Right cardiac atrium (tissue), 5 donors: ENCODE measurements at places on chromosomes 13 and 19.
A peak's percentile ranks its signal among the peaks of the same experiment; 100 is the strongest.

DNA sequence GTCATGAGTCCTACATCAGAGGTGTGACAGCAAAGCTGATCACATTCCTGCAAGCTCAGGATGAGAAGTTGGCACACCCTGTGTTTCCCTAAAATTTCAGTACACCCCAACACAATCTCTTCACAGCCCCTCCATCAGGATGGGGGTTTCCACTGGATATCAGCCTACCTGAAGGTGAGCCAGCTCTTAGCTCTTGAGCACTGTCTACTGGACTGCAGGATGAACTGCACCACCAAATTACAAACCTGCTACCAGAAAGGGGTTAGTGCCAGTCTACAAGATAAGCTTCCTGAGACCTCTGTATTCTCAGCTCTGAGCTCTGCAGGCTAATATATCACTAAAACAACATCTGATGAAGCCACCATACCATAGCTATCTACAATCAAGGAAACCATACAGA, 1616.2 kb upstream of the SPRY2 start:
- DNase-seq = no peak

GRCh38 chr19:52690369-52691214, 44.3 kb downstream of the ZNF611 start:
- DNase-seq = peak; percentile 99

- no peak for DNase-seq
Observed at GRCh38 chr13:58704953-58705352, 1073.4 kb downstream of the PCDH17 start.

GRCh38 chr13:33934343-33934742, 116.4 kb downstream of the RFC3 start:
- DNase-seq = no peak

- DNase-seq = no peak
Observed at GRCh38 chr19:39251846-39252245, 3.2 kb upstream of the IFNL4 start.

DNA sequence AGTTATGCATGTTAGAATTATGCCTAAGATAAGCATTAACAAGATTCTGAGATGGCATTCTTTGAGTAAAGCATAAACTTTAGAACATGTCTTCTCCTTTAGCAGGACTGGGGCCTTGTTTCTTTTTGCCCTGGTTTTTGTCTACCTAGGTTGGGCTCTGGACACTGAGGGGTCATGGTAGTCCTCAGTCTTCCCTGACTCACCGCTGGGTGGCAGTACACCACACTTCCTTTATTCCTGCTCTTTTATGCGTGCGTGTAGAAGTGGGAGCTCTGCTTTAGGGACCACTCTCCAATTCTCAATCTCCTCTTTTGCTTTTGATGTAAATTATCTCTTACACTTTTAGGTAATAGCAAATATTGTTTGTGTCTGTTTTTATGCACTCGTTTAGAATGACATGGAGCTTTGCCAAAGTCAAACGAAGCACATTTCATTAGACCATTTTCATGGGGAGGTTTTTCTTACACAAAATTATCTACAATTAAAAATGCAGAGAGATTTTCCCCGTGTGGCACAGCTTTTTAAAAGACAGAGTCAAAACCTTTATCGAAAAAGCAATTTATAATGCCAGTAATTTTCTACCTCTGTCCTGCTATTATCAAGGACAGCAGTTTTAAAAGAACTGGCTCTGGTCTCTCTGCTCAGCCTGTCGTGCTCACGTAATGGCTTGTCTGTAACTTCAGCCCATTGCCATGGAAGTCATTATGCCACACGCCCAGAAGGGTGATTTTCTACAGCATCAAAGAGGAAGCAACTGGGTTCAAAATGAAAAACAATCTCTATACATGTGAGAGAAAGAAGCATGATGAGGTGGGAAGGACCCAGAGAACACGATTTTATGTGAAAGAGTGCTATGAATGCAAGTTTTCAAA, 413.9 kb downstream of the COG6 start:
- DNase-seq = peak; percentile 77

GRCh38 chr19:56347163-56347778, 32.6 kb upstream of the ZSCAN5A start:
- DNase-seq = no peak

DNA sequence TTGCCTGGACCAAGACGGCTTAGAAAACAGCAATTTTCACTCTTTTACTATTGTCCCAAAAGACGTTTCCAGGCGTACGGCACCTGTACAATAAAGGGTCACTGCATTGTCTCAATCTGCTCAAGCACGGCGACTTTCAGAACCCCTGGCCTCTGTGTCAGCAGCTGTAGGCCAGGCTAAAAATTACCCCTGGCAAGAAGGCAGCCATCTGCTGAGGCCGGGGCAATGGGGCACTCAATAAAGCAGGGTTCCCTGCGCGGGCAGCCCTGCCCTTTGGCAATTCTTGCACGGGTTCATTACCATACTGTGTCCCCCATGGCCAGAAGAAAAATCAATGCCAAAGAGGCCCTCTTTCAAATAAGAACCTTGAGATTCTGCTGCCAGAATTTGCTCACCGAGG, 52.1 kb downstream of the STK24 start:
- no peak for DNase-seq

DNA sequence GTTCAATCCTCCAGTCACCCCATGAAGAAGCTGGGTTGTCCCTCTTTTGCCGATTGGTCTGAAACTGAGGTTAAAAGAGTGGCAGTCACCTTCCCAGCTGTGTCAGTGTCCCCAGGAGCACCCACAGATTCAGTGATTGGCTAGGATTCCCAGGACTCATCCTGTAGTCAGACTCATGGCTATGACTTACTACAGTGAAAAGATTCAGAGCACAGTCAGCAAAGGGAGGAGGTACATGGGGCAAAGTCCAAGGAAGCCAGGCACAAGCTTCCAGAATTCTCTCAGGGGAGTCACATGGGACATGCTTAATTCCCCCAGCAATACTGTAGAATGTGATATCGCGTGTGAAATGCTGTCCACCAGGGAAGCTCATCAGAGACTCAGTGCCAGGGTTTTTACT, 14.2 kb downstream of the ZNF473 start:
- DNase-seq = no peak

GRCh38 chr19:39110263-39110967, 15.2 kb upstream of the PAK4 start:
- DNase-seq = no peak

DNA sequence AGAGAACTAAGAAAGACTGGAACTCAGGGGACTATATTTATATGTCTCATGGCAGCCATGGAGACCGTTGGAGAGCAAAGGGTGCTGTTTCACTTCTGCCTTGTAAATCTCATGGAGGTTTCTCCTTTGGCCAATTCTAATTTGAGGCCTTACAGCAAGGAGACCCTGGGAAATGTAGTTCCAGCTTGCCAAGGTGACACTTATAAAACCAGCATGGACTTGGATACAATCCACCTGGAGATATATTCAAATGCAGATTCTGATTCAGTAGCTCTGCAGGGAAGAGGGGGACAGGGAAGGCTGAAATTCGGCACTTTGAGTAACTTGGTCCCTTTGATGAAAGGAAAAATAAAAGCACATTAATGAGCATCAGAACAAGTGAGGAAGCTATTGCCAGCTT, 90.0 kb downstream of the OXGR1 start:
- no peak for DNase-seq

- peak; percentile 33 for DNase-seq
Observed at GRCh38 chr13:24050292-24050711, 110.2 kb upstream of the SPATA13 start.

DNA sequence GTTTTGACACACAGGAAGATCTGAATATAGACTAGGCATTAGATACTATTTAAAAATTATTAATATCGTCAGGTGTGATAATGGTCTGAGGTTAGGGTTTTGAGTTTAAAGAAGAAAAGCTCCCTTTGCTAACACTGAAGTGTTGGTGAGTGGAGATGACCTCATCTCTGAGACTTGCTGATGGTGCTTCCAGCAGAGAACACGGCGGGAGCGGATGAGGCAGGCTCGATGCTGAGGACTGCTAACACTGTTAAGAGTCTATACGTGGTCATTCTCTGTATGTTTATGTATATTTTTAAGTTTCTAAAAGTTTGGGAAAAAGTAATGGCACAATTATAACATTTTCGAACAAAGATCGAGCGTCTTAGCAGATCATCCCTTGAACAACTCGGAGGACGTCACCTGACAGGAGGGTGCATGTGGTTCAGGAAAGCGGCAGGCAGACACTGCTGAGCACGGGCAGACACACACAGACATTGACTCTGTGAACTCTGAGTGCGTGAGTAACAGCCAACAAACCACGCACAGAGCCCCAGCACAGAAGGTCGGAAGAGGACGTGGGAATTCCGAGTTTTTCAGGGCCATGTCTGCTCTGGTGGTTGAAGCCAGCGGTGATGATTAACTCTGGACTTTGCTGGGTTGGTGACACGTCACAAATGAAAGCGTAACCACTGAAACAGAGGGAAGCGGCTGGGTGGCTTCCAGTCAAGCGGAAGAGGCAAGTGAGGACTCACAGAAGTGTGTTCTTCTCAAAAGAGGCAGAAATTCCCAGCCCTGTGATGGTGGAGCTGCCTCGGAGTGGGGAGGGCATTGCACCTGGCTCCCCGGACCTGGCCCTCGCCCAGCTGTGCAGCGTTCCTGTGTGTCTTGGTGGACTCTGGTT, 91.9 kb upstream of the TEX29 start:
- no peak for DNase-seq

DNA sequence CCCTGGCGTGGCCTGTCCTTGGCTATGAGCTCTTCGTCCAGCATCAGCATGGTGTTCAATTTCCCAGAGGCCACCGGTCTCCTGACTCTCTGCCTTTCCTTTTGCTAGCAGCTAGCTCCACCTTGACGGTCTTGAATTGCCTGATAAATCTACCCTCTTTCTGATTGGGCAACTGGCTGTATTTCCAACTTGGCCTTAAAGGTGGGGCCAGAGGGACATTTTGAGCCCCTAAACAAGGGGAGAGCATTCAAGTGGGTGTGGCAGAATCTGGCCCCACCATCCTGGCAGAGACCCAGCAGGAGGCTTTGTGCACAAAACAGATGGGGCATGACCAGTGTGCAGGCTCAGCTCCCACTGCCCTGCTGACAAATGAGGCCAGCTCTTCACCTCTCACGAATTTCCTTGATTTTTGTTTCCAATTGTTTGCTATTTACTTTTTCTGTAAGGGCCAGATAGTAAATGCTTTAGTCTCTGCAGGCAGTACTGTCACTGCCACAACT, 148.9 kb upstream of the VSTM2B start:
- DNase-seq = no peak

DNA sequence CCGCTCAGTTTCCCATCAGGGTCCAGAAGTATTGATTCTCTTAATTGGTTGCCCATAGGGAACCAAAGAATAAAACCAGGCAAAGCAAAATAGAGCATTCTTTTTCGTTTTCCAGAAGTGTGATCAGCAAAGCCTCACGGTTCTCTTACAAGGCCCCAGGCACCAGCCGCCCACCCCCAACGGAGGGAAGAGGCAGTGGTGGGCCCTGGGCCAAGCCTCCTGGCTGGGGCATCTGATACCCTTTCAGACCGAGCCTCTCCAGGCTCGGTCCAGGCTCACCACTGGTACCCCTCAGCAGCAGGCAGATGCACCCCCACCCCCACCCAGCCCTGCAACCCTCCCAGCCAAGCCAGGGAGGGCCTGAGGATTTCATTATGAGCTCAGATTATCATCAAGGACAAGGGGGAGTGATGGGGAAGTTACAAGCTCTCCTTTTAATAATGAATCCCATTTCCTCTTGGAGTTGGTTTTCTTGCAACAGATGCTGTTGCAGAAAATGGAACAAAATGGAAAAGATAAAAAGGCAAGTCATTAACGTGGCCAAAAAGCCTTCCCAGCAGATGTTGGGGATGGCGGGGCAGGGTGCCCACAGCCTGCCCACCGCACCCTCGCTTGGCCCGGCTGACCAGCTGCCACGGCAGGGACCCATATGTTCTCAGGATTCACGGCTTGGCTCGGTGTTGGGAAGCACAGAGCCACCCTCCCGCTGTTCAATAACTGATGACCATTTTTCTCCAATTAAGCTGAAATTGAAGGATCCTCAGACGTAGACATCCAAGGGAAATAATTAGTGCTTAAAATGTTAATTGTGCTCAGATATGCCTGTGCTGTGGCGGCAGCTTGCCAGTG, 45.9 kb upstream of the KCTD15 start:
- DNase-seq = no peak

GRCh38 chr13:85825454-85825853, 26.2 kb upstream of the SLITRK6 start:
- no peak for DNase-seq

- DNase-seq = no peak
Observed at GRCh38 chr19:50318438-50318837, 10.7 kb downstream of the KCNC3 start.

DNA sequence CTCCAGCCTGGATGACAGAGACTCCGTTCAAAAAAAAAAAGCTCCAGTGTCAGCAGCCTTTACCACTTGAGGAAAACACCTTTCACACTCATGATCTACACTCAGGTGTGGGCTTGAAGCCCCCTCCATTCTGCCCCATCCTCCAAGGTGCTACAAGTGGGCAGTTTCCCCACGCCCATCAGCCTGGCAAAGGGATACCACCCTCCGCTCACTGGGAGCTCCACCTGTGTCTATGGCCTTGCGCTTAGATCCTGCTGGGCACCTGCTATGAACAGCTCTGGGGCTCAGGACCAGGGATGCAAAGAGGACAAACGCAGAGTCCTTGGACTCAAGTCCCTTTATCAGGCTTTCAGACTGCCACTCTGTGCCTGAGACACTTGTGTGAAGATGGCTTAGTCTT, 127.8 kb downstream of the CRYL1 start:
- DNase-seq = no peak

DNA sequence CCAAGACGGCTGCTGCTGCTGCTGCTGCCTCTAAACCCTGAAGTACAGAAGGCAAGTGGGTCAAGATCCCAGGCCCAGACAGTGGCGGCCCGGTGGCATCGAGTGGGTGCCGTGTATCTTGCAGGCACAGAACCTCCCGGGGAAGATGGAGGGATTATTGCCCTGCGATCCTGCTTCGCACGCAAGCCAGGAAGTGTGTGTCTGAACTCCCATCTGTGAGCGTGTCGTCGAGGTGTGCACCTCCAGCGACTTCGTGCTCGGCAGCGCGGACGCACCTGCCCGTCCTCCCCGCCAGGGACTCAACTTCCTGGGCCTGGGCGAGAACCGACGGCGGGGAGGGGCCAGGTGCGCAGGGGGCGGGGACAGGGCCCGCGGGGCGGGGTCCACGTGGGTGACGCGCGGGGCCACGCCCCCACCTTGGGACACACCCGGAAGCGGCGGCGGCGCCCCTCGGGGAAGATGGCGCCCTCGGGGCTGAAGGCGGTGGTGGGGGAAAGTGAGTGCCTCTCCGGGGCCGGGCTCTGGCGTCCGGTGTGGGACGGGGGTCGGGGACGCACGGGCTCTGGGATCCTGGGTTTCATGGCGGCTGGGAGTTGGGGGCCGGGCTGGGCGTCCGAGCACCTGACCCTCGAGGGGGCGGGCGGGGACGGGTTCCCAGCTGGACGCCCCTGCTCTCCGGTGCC, at the start of gene STXBP2:
Gene STXBP2, plus strand, starts transcription at position 420 of the 683 bp plus-strand sequence. Its CDS starts 40 bp downstream, at position 460.
- peak; percentile 47 for DNase-seq

GRCh38 chr13:85806553-85807175, 7.4 kb upstream of the SLITRK6 start:
- DNase-seq = no peak

- peak; percentile 94 for DNase-seq
Observed at GRCh38 chr13:112885782-112886268, 83.2 kb upstream of the MCF2L start.

GRCh38 chr13:90447734-90448101, 899.8 kb upstream of the MIR17HG start:
- no peak for DNase-seq

- no peak for DNase-seq
Observed at GRCh38 chr13:70960841-70961443, 852.7 kb upstream of the KLHL1 start.
